Activated CD8-positive, alpha-beta T cell treated with anti-CD3 and anti-CD28 coated beads for 36 hours (primary cell): ENCODE measurements at places on chromosomes 5 and 9. TPM values are rescaled to one million over a fixed set of nuclear protein-coding genes. Genes with fewer than 3 reads are reported as not detected.
A peak's percentile ranks its signal among the peaks of the same experiment; 100 is the strongest.

DNA sequence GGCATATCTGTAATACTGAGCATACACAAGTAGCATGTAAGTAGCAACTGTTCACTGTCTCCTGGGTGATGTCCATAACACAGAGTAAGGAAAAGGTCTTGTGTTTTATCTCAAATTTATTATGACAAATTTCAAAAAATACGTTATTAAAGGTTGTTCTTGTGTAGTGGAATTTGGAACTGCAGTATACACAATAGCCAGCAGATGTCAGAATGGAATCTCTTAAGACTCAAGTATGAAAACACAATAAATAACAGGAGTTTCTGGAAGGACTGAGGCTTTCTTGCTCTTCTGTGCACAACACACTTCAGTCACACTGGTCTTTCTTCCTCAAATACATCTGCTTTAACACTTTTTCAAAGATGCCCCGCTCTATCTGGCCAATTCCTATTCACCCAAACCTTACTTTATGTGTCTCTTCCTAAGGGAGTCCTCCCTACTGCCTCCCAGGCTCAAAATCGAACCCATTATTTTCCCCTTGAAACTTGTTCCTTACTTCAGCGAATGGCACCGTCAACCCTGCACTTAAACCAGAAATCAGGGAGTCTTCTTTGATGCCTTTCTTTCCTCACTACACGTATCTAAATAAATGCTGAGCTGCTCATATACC lies 6.5 kb upstream of the FBXO10 start:
- no peaks in the 10 kb centered on the region for H3K27me3 ChIP-seq
- H3K27ac ChIP-seq = no peak overlapping the region
- H3K4me1 ChIP-seq = peaks cover 12% of the 10 kb centered on the region
- DNase-seq = no peak
- no peak overlapping the region for H3K4me3 ChIP-seq

DNA sequence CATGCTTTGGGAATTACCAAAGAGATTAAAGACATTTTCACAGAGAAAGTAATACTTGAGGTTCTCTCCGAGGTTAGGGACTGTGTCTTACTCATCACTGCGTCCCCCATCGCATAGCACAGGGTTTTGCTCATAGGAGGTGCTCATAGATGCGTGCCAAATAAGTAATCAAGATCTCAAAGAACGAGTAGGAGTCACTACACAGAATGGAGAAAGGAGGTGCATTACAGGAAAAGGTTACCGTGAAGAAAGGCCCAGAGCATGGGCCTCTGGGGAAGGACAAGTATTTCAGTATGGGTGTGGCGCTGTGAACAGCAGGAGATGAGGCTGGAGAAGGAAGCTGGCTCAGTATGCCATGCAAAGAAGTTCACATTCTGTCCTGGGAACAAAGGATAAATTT lies 182.4 kb downstream of the ACTL7B start:
- DNase-seq = no peak
- H3K4me3 ChIP-seq = no peak overlapping the region
- H3K4me1 ChIP-seq = no peaks in the 10 kb centered on the region
- H3K36me3 ChIP-seq = no peaks in the 10 kb centered on the region
- no peak overlapping the region for H3K27ac ChIP-seq

GRCh38 chr5:158658446-158659230 lies 441.1 kb downstream of the EBF1 start:
- H3K27ac ChIP-seq = no peak overlapping the region
- no peaks in the 10 kb centered on the region for H3K4me1 ChIP-seq
- H3K4me3 ChIP-seq = no peak overlapping the region
- H3K27me3 ChIP-seq = no peaks in the 10 kb centered on the region
- H3K36me3 ChIP-seq = no peaks in the 10 kb centered on the region
- DNase-seq = no peak

DNA sequence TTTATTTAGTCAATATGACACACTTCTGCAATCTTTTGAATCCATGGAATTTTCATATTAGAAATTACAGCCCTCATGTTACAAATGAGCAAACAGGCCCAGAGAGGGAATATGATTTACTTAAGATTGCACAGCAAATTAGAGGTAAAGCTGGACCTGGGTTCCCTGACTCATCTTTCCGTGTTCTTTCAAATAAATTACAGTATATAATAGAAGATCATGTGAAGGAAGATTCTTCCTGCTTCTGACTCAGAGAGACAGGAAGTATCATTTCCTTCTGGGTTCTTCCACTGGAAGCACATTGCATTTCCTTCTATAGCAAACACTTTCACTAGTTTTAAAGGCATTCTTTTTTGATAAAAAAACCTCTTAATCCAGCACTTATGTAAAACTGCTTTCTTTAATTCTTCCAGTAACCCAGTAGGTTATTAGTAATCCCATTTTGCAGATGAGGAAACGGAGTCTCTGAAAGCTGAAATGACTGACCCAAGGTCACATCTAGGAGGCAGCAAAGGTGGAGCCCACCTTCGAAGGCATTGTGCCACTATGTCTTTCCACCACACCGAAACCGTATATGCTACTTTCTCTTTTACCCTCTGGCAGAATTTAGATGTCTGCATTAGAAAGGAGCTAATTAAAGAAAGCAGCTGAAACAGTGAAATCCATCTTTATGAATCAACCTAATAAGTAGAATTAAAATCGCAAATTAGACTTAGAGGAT lies 566.7 kb upstream of the KLF4 start:
- no peaks in the 10 kb centered on the region for H3K27me3 ChIP-seq
- no peaks in the 10 kb centered on the region for H3K36me3 ChIP-seq
- no peak overlapping the region for H3K27ac ChIP-seq

DNA sequence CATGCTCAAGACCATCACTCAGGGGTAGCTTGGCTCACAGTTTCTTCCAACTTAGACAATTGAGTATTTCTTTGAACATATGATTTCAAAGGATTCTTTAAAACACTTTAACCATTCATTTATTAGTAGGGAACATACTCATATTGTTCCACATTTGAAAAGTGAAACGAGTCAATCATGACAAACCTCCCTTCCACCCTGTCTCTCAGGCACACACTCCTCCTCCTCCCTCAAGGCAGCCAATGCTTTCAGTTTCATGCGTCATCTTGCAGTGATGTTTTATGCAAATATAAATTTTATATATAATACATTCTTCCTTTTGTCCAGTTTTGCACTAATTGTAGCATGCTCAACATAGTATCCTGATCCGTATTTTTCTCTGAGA lies 126.0 kb upstream of the BOD1 start:
- peak; percentile 20 for DNase-seq
- H3K27ac ChIP-seq = no peak overlapping the region
- no peak overlapping the region for H3K4me3 ChIP-seq
- H3K36me3 ChIP-seq = no peaks in the 10 kb centered on the region

GRCh38 chr9:83999141-83999918 lies 18.7 kb downstream of the RMI1 start:
- H3K36me3 ChIP-seq = peaks cover 26% of the 10 kb centered on the region
- no peak for DNase-seq
- H3K4me3 ChIP-seq = no peak overlapping the region

GRCh38 chr9:34771007-34771406 lies 61.1 kb upstream of the CCL21 start:
- H3K4me1 ChIP-seq = no peaks in the 10 kb centered on the region
- peaks cover 27% of the 10 kb centered on the region for H3K27me3 ChIP-seq
- no peak overlapping the region for H3K27ac ChIP-seq
- peaks cover under 1% of the 10 kb centered on the region for H3K36me3 ChIP-seq

- H3K4me3 ChIP-seq = no peak overlapping the region
- no peak overlapping the region for H3K27ac ChIP-seq
- DNase-seq = peak; percentile 59
- H3K4me1 ChIP-seq = peaks cover 14% of the 10 kb centered on the region
Observed at GRCh38 chr5:997001-997474, 11.6 kb upstream of the NKD2 start.

DNA sequence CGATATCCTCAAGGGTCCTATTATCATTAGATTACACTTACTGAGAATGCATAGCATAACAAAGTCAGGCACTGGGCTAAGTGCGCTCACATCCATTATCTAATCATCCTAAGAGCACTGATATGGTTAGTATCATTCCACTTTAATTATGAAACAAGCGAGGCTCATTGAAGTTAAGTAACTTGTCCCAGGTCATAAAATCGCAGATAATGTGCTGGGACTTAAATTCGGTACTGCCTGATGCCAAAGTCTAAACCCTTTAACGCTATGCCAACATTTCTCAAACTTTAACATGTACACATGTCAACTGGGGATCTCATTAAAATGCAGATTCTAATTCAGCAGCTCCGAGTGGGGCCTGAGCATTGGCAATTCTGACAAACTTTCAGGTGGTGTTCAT lies 204.7 kb downstream of the PTTG1 start:
- peaks cover 9% of the 10 kb centered on the region for H3K27me3 ChIP-seq
- DNase-seq = no peak
- H3K36me3 ChIP-seq = no peaks in the 10 kb centered on the region
- H3K27ac ChIP-seq = no peak overlapping the region
- no peak overlapping the region for H3K4me3 ChIP-seq
- H3K4me1 ChIP-seq = no peaks in the 10 kb centered on the region

- no peaks in the 10 kb centered on the region for H3K36me3 ChIP-seq
- H3K4me3 ChIP-seq = no peak overlapping the region
Observed at GRCh38 chr5:169097374-169098326, 203.3 kb downstream of the SLIT3 start.

GRCh38 chr5:178490935-178491652 lies 99.1 kb downstream of the COL23A1 start:
- no peaks in the 10 kb centered on the region for H3K36me3 ChIP-seq
- H3K27ac ChIP-seq = no peak overlapping the region
- DNase-seq = no peak
- H3K4me3 ChIP-seq = no peak overlapping the region
- no peaks in the 10 kb centered on the region for H3K4me1 ChIP-seq
- peaks cover 1% of the 10 kb centered on the region for H3K27me3 ChIP-seq

- H3K36me3 ChIP-seq = no peaks in the 10 kb centered on the region
- H3K4me3 ChIP-seq = no peak overlapping the region
- H3K4me1 ChIP-seq = peaks cover 16% of the 10 kb centered on the region
- H3K27ac ChIP-seq = no peak overlapping the region
Observed at GRCh38 chr9:89810431-89810830, 205.6 kb downstream of the GADD45G start.

DNA sequence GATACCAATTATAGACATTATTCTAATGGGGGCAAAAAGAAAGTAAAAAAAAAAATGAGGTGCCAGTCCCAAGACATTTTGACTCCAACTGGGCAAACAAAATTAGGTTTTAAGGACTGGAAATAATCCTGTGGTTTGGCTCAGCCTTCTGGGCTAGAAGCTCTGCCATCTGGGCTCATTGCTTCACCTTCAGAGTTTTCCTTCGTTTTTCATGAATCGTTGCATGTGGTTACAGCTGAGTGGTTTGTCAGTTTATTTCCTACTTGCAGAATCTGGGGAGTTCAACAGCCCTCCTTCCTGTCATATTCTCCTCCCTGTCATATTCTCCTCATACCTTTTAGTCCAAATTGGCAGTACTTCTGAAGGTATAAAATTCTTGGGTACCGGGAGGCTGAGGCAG lies 12.0 kb downstream of the UGT3A2 start:
- H3K4me1 ChIP-seq = no peaks in the 10 kb centered on the region
- H3K27ac ChIP-seq = no peak overlapping the region
- no peak for DNase-seq
- H3K27me3 ChIP-seq = peaks cover 3% of the 10 kb centered on the region
- no peak overlapping the region for H3K4me3 ChIP-seq

GRCh38 chr9:109101810-109102209 lies 17.9 kb downstream of the TMEM245 start:
- H3K27me3 ChIP-seq = no peaks in the 10 kb centered on the region
- peak overlapping the region; percentile 87 for H3K27ac ChIP-seq
- H3K4me3 ChIP-seq = peak overlapping the region; percentile 41
- H3K4me1 ChIP-seq = peaks cover 68% of the 10 kb centered on the region
- peaks cover 58% of the 10 kb centered on the region for H3K36me3 ChIP-seq
- peak; percentile 28 for DNase-seq

ECPAS gene
- total RNA-seq = 71.6 TPM

ACOT12 gene
- not detected for total RNA-seq

GRCh38 chr5:31133488-31133887 lies 60.0 kb upstream of the CDH6 start:
- no peak for DNase-seq
- no peak overlapping the region for H3K4me3 ChIP-seq
- H3K36me3 ChIP-seq = no peaks in the 10 kb centered on the region
- H3K27ac ChIP-seq = no peak overlapping the region

C5orf58 gene
- not detected for total RNA-seq

DNA sequence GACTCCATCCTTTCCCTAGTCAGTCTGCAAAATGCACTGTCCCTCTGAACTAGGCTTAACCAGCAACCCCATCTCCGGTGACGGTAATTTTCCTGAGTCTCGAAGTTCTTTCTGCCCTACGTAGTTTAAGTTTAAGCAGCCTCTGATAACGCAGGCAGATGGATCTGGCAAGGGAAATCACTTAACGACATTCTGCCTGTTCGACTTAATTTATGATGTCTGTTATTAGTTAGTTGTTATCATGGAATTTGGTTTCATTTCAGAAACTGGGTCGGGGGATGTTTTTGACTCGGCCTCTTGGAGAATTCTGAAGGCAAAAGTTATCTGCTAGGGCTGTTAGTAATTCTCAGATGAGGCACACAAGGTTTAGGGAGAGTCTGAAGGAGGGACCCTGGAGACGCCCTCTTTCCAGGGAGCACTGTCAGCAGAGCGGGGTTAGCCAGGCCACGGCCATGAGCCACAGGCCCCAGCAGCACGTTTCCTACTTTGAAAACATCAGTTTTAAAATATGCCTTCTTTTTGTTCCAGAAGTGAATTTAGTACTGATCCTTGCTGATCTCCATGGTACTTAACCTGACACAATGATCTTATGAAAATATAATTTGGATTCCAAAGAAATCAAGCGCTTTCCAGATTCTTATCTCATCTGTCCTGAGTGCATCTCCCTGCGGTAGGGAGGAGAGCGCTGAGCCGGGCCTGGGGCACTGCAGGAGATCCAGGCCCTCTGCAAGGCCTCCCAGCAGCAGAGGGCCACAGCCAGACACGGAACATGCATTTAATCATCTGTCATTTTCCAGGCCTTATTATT lies 171.0 kb upstream of the OTULINL start:
- H3K36me3 ChIP-seq = no peaks in the 10 kb centered on the region
- DNase-seq = no peak
- no peak overlapping the region for H3K27ac ChIP-seq
- no peak overlapping the region for H3K4me3 ChIP-seq

- no peak overlapping the region for H3K4me3 ChIP-seq
- no peaks in the 10 kb centered on the region for H3K36me3 ChIP-seq
- peaks cover 3% of the 10 kb centered on the region for H3K27me3 ChIP-seq
- H3K4me1 ChIP-seq = peaks cover 7% of the 10 kb centered on the region
- no peak for DNase-seq
Observed at GRCh38 chr5:100746730-100747129, 156.4 kb downstream of the ST8SIA4 start.
